Mammary epithelial cell (primary cell): ENCODE measurements at places on chromosomes 11 and 22. TPM values are rescaled to one million over a fixed set of nuclear protein-coding genes. Genes with fewer than 3 reads are reported as not detected.

USP35 gene
- polyA plus RNA-seq = 5.1 TPM

ACTN3 gene
- polyA plus RNA-seq = 0.01 TPM

GAL3ST1 gene
- polyA plus RNA-seq = not detected

FAM111A gene
- polyA plus RNA-seq = 23.5 TPM

NRIP3 gene
- 1.4 TPM for polyA plus RNA-seq

FTH1 gene
- polyA plus RNA-seq = 3,424 TPM

REXO2 gene
- polyA plus RNA-seq = 234 TPM

DRD4 gene
- not detected for polyA plus RNA-seq

FAM83F gene
- 24.7 TPM for polyA plus RNA-seq

PGA5 gene
- polyA plus RNA-seq = not detected

SELENOM gene
- 21.8 TPM for polyA plus RNA-seq

CLMP gene
- 95.5 TPM for polyA plus RNA-seq

OR51I1 gene
- not detected for polyA plus RNA-seq

MUC6 gene
- not detected for polyA plus RNA-seq

MYO18B gene
- polyA plus RNA-seq = not detected
